Sigmoid colon (tissue), 7 donors: ENCODE measurements at places on chromosomes 2 and 18. TPM values are rescaled to one million over a fixed set of nuclear protein-coding genes. Genes with fewer than 3 reads are reported as not detected.

- no peak for DNase-seq
Measured at GRCh38 chr2:45918463-45919159, 267.1 kb downstream of the PRKCE start.

Gene KIF1A
- under 0.01 TPM for polyA plus RNA-seq

Gene MRO
- not detected for polyA plus RNA-seq

GRCh38 chr18:54020156-54020745, 204.2 kb downstream of the MBD2 start:
- no peak for DNase-seq

- peak; percentile 40 for DNase-seq
Measured at GRCh38 chr18:48022531-48023329, 92.3 kb upstream of the SMAD2 start.

Gene GKN1
- not detected for polyA plus RNA-seq

Gene SNTG2
- 0.60 TPM for polyA plus RNA-seq

Gene RIT2
- 0.17 TPM for polyA plus RNA-seq

DNA sequence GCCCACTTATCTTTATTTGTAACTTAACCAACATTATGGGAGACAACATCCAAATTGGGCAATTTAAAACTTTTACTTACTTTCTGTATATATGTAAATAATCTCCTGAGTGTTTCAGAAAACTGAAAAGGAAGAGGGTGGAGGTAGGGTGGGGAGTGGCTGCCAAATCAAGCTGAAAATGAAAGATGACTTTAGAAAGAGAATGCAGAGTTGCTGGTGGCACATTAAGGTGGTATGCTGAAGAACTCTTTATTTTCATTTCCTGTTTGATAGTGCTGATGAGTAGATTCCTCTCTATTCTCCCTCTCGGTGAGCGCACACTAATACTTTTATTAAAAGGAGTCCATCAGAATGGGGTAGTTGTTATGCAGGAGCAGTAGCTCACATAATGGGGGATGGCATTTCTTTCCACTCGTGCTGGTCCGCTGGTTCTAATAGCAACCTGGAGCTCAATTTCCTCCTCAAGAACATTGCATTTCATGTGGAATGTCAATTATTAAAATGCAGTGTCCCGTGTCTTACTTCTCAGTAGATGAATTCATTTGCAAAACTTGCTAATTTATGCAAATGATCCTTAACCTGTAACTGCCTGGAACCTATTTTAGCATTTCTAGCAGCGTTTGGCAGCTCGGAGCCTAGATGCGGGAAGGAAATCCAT, 466.9 kb upstream of the HNRNPA3 start:
- no peak for DNase-seq

Gene ATOH8
- 6.6 TPM for polyA plus RNA-seq

DNA sequence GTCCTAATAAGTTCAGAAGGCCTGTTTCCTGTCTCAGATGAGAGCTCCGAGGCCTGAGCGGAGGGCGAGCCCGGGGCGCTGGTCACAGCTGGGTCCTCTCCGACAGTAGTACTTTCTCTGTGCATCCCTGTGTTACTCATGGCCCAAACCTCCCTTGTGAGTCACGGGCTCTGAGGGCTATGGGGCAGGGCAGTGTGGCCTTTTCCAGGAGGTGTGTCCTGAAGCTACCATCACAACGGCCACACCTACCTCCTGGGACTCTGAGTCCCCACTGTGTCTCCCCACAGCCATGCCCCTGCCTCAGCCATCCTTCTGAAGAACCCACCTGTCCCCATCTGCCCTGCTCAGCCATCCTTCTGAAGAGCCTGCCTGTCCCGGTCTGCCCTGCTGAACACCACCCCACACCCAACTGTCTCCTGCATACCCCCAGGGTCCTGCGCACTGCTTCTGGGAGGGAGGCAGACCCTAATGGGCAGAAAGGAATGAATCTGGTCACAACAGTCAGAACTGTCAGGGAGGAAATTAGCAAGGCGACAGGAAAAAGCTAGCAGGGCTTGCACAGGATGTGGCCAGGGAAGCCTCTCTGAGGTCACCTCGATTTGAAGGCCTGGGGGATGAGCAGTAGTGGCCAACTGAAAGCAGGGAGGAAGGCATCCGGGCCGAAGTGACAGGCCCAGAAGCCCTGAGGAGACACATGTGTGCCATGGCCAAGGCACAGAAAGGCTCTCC, 145.4 kb upstream of the RIOK3 start:
- DNase-seq, result no peak

DNA sequence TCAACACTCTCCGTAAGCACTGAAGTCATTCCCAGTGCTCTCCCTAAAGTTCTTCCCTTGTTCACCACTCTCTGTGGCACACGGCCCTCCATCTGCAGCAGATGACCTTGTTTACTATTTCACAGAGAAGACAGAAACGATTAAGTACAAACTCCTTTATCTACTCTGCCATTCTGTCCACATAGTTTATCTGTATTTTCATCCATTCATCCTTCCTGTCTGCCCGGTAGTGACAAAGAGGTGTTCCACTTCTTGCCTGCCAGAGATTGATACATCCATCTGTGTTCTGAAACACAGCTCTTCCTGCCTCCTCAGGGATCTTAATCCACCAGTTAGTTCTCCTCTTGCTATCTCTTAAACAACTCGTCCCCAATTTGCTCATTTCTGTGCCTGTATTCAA, 77.9 kb upstream of the CD226 start:
- DNase-seq, result no peak

Gene CKAP2L
- polyA plus RNA-seq, result 2.3 TPM

DNA sequence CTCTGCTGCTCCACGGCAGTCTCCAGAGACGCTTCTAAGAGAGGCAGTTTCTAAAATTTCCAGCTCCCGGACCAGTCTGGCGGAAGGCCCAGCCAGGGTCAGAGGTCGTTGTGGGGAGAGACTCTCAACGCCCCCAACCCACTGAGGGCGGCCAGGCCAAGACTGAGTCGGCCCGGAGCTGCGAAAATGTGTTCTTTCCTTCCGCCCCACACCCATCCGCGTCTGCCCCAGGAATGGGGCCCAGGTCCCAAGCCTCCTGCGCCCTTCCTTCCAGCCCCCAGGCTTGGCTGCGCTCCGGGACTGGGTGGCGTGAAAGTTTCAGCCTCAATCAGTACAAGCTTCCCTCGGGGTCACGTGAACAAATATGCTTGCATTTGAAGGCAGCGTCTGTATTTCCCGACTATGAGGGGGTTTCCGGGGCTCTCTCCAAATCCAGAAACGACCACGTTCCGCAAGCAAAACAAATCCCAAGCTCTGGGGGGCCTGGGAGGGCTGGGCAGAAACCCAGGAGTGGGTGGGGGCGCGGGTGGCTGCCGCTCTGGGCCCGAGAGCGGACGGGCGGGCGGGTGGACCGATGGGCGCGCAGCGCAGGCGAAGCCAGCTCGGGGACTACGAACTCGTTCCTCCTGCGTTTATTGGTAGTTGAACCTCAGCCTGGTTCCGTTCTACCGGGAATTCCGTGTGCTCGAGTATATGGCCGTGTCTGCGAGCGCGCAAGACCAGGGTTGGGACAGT, 3.3 kb downstream of the HOXD3 start:
- no peak for DNase-seq
